Stimulated activated CD4-positive, alpha-beta T cell treated with anti-CD3 and anti-CD28 coated beads, Interleukin-12 subunit alpha, Interleukin-12 subunit beta, amount 100 ng/mL, for 24 hours (primary cell): ENCODE measurements at places on chromosomes 3 and 15.

GRCh38 chr3:10777627-10778026 lies 38.4 kb upstream of the SLC6A11 start:
- no peak for DNase-seq

DNA sequence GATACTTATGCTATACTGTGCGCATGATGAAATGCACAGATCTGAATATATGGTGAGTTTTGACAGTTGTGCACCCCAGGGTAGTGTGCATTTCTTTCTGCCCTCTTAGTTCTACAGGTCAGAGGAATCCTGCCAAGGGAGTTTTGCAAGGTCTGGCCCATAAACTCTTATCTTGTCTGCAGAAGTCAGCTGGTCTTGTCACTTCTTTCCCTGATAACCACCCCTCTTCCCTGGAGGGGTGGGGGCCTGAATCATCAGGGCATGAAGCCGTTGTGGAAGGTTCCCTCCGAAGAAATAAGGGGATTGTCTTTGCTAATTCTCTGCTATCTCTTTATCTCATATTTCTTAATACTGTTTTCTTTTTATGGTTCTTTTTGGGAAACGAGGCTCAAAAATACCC lies 30.4 kb downstream of the TRIM71 start:
- no peak for DNase-seq

DNA sequence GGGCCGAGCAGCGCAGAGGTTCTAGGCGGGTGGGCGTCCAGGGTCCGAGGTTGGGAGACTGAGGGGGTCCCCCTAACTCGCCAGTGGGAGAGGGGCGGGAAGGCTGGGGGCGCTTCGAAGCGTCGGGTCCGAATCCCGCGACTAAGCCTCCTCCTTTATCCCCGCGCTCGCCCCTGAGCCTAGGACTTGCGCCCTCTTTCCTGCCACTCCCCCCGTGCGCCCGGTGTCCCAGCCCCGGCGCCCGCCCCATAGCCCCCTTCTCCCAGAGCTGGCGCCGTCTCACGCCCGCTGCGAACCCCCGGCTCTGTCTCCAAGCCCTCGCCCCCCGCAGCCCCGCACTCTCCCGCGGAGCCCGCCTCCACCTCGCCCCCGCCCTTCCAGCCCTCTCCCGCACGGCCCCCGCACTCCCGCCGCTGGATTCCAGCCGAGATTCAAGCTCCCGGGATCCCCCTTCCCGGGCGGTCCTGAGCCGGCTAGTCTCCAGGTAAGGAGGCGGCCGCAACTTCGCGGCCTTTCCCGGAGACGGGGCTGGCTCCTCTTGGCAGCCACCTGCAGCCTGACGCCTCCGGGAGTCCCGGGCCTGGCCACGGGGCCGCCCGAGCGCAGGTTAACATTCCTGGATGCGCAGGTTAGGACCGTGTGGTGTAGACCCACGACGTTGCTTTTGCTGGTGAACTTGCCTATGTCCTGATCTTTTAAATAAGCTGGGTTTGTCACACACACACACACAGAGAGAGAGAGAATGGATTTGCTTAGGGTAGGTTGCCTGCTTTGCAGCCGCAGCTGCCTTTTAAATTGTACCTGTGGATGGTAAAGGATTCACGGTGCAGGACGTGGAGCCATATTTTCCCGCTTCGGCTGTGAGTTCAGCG lies 563 bp downstream of the PXYLP1 start:
- no peak for DNase-seq

- no peak for DNase-seq
Observed at GRCh38 chr3:161295325-161295724, 74.2 kb downstream of the NMD3 start.

- DNase-seq = no peak
Observed at GRCh38 chr15:34841262-34841725, 45.9 kb upstream of the ACTC1 start.

DNA sequence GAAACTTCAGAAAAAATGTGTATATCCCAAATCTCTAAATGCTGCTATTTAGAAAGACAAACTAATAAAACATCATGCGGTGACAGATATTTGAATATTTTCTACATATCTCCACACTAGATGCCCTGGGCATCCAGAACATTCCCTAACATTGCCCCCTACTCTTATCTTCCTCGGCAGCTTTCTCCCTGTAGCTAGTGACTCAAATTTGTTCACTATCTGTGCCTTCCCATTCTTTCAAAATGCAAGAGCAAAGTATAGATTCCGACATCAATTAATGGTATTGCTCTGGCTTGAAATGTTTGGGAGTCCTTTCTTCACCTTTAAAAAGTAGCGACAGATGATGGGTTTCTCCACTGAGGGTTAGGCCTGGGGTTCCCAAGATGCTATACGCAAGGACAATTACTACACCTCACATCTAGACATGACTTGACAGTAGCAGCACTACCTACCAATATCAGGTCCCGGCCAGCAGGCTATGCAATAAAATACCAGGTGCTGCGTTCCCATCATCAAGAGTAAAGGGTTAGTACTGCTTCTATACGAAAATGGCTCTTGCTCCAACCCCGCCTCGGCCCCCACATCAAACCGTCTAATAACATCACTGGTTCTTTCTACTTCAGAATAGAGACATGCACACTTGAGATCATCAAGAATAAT lies 631 bp downstream of the UBR1 start:
- no peak for DNase-seq

- DNase-seq = no peak
Observed at GRCh38 chr15:68051109-68051508, 3.0 kb upstream of the PIAS1 start.

DNA sequence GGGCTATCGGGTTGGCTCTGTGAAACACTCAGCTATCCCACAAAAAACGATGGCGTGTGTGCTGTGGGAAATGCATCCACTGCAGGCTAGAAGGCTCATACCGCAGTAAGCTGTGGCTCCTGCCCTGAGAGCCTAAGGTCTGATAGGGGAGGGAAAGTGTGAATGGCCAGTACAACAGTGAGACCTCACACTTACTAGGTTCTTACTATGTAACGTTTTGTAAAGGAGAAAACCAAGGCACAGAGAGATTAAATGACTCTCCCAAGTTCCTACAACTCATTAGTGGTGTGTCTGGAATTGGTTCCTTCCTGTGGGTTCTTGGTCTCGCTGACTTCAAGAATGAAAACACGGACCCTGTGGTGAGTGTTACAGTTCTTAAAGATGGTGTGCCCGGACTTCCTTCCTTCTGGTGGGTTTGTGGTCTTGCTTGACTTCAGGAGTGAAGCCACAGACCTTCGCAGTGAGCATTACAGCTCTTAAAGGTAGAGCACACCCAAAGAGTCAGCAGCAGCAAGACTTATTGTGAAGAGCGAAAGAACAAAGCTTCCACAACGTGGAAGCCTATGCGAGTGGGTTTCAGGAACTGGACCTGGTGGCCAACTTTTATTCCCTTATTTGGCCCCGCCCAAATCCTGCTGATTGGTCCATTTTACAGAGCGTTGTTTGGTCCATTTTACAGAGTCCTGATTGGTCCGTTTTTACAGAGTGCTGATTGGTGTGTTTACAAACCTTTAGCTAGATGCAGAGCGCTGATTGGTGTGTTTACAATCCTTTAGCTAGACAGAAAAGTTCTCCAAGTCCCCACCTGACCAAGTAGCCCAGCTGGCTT lies 161.7 kb downstream of the POLR2M start:
- no peak for DNase-seq

GRCh38 chr3:43885908-43886618 lies 195.3 kb downstream of the ABHD5 start:
- DNase-seq = no peak

GRCh38 chr15:68214838-68215254 lies 9.7 kb upstream of the CALML4 start:
- no peak for DNase-seq

GRCh38 chr3:170471149-170471548 lies 52.5 kb downstream of the CLDN11 start:
- DNase-seq = no peak
